Stimulated activated CD4-positive, alpha-beta T cell treated with anti-CD3 and anti-CD28 coated beads, Interleukin-1b, Interleukin-23, amount 100 ng/mL, for 1 hour (primary cell): ENCODE measurements at places on chromosomes 4 and X.

GRCh38 chrX:50618788-50619558 lies 148.3 kb upstream of the DGKK start:
- no peak for DNase-seq

GRCh38 chr4:165207431-165208220 lies at the start of gene KLHL2:
KLHL2 (plus strand) TSS chr4:165207561; CDS start chr4:165207877, 316 bp downstream.
- peak; percentile 48 for DNase-seq

DNA sequence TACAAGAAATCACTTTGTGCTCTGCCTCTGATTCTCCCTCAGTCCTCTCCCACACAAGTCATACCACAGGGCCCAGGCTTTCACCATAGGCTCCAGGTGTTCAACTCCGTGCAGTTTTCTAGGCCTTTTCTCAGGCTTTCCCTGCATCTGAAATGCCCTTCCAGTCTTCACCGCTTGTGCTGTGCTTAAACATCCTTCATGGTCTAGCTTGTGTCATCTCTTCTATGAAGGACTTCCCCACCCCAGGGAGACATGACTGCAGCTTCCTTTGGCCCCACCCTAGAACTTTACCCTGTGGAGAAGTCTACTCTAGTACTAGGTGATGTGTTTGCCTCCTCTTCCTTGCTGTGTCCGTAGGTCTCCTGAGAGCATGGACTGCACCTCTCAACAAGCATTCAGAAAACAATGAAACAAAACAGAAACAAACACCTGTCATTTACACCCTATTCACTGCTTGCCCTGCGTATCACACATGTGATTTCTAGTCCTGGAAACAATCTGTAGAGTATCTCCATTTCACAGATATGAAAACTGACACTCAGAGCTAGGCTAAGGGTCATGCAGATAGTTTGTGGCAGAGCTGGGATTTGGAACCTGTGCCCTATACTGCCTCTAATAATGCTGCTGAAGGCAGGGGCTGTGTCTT lies 22.7 kb upstream of the LEF1 start:
- DNase-seq = no peak

DNA sequence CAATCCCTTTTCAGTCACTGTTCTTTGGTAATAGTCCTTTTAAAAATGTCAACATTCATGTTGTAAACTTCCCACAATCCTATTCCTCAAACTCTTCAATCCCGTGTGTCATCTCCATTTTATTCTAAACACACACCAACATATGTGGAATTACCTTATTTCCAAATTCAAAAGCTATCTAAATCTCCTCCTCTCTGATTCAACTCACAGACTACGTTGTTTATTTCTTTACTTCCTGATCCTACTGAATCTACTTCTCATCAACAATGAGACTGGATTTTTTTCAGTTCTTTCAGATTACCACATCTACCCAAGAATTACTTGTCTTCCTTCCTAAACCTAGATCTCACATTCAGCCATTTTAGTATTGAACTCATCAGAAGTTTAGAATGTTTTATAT lies 188.2 kb downstream of the GABRB1 start:
- no peak for DNase-seq

- no peak for DNase-seq
Observed at GRCh38 chrX:30224536-30224935, 5.9 kb upstream of the MAGEB3 start.

- DNase-seq = no peak
Observed at GRCh38 chrX:49209434-49210251, 9.7 kb upstream of the SYP start.

DNA sequence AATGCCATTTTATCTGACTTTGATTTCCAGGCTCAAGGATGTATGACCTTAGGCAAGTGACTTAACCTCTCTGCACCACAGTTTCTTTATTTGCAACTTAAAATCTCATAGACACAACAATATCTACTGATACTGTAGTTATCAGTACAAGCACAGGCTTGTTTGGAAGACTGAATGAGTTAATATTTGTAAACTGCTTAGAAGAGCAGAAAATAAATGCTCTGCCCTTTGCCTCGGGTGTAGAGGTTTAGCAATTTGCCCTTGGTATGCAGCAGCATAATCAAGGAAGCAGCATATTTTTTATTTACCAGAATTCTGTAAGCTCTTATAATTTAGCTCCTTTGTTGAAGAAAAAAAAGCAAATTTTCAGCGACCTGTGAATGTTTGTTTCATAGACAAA lies 2.9 kb upstream of the CXCL1 start:
- no peak for DNase-seq

DNA sequence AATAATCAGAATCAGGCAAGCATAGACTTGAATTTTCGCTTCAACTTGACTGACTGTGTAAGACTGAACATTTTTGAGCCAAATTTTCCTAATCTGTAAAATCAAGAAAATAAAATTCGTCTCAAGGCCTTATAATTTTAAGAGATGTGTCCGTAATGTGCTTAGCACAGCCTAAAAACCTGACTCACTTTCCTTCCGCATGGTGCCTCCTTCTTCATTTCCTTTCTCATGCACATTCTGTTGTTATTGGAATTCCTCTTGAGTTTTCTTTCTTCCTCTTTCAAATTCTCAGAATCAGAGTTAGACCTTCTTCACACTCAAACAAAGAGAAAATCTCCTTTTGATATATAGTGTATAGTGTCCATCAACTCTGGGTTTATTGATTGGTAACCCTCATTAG lies 208.9 kb upstream of the SLIT2 start:
- DNase-seq = no peak

DNA sequence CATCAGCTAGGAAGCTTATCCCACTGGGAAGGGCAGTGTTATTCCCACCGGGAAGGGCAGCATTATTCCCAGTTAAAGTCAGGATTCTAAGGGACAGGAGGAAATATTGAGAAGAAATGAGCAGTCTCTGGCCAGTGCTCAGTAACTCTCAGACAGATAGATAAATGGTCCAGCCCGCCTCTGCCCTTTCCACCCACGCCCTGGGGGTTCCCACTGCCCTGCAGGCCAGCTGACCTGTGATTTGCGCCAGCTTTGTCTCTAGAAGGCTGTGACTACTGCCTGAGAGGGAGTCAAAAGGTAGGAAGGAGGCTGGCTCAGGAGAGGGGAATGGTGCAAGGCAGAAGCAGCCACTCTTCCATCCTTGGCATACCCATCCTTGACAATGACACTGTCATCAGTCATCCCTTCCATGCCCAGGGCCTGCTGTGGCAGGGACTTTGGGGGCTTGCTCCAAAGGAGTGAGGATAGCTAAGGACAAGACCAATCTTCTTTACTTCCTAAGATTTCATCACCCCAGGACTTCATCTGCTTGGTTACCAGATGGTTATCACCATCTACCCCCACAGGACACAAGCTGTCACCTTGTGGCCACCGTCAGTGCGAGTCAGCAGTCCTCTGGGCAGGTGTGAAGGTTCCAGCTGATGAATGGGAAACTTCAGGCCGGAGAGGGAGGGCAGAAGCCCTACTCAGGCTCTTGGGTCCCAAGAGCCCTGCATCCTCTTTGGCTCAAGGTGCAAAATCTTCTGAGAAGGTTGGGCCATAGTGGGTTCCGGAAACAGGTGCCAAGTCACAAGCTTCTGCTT lies 49.5 kb downstream of the SEPSECS start:
- no peak for DNase-seq

DNA sequence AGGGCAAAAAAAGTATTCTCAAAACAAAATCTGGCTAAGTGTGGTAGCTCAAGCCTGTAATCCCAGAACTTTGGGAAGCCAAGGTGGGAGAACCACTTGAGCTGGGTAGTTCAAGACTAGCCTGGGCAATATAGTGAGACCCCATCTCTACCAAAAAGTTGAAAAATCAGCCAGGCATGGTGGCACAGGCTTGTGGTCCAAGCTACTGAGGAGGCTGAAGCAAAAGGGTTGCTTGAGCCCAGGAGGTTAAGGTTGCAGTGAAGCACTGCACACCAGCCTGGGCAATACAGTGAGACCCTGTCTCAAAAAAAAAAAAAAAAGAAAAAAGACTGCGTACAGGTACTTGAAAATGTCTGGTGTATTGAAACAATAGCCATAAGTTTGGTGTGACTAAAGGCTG lies 1.7 kb upstream of the SDAD1 start:
- DNase-seq = no peak

GRCh38 chrX:10110984-10111363 lies 45.8 kb upstream of the CLCN4 start:
- DNase-seq = peak; percentile 13

GRCh38 chr4:118331352-118331751 lies 21.5 kb downstream of the PRSS12 start:
- no peak for DNase-seq

DNA sequence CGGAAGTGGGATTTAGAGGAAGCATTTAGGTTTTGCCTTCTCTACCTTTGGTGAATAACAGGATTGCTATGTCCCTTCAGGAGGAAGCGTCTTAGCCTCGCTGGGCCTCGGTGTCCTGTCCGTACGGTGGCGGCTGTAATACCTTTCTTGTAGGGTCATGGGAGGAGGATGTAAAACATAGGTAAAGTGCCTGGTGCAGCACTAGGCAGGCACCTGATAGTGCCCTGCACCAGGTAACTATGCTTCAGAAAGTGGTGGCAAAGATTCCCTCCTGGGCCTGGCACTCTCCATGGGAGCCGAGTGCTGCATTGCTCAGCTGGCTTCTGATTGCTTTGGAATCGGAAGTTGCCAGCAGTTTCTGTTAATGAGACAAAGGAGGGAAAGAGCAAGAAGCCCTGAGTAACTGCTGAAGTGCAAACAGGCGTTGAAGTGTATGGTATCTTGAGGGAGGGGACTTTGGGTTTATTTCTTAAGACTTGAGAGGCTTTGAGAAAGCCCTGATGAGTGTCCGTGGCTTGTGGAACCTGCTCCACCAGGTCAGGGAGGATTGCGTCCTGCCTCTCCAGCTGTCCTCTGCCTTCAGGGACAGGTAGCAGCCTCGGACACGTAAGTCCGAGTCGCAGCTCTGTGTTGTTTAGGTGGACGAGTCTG lies 45.8 kb downstream of the TBC1D14 start:
- DNase-seq = no peak

DNA sequence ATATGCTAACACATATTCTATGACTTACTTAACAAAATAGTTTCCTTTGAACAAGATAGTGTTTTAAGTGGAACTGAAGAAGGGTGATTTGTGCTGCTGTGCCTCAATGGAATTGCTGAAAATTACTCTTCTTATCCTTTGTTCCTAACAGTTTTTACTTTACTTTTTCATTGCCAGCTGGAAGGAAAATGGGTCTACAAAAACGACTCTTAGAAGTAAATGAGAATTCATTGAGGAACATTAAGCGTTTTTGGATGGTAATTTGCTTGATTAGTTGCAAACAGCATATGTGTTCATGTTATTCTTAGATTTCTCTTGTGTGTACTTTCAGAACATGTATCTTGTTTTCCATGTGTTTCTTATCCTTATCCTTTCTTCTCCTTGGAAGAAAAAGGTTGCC lies 170.4 kb upstream of the VEGFC start:
- no peak for DNase-seq

GRCh38 chr4:150037251-150037856 lies 40.9 kb upstream of the DCLK2 start:
- DNase-seq = no peak

DNA sequence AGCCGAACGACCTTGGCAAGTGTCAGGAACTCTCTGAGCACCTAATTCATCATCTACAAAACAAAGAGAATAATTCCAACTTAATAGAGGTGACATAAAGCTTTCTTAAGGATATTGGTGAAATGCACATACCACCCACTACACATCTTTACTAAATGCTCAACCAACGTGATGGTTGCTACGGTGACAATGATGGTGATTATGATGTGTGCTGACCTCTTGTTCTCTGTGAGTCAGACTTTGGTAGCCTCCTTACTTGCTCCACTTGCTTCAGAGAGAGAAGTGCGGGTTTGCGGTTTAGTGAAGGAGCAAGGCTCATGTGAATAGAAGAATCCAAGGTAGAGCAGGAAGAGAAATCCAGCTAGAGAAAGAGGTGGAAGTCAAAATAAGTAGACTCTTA lies 52.8 kb upstream of the CLNK start:
- no peak for DNase-seq
